ENCODE measurements at places on chromosomes 3 and 15.

DNA sequence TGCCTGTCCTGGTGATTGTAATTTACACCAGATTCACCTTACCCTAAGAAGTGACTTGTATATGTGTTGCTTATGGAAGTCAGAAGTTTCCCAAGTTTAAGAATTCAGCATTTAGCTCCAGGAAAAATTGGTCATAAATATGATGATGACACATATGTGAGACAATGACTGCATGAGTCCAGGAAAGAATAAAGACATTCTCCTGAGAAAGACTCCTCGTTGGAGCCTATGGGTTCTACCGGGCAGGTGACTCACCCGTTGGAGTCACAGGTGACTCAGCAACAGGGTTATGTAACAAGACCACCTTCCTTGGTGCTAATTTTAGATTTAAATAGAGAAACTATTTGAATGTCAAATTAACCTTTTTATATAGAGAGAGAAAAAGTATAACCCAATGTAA, 662.4 kb downstream of the FHIT start:
- H3K27me3 ChIP-seq: no peaks in the 10 kb centered on the region
- H3K27ac ChIP-seq: no peak overlapping the region
- no peak overlapping the region for H3K4me3 ChIP-seq
- H3K4me1 ChIP-seq: peaks cover 29% of the 10 kb centered on the region
- no peaks in the 10 kb centered on the region for H3K36me3 ChIP-seq
- DNase-seq: no peak

- no peak overlapping the region for H3K27ac ChIP-seq
- H3K4me1 ChIP-seq: no peaks in the 10 kb centered on the region
- H3K36me3 ChIP-seq: no peaks in the 10 kb centered on the region
- no peak overlapping the region for H3K4me3 ChIP-seq
Measured at GRCh38 chr15:53320816-53321215, 438.6 kb downstream of the WDR72 start.

GRCh38 chr15:69398491-69398891, 15.7 kb upstream of the KIF23 start:
- peaks cover 3% of the 10 kb centered on the region for H3K36me3 ChIP-seq
- DNase-seq: no peak
- H3K27ac ChIP-seq: no peak overlapping the region
- peaks cover 23% of the 10 kb centered on the region for H3K4me1 ChIP-seq
- no peak overlapping the region for H3K4me3 ChIP-seq

DNA sequence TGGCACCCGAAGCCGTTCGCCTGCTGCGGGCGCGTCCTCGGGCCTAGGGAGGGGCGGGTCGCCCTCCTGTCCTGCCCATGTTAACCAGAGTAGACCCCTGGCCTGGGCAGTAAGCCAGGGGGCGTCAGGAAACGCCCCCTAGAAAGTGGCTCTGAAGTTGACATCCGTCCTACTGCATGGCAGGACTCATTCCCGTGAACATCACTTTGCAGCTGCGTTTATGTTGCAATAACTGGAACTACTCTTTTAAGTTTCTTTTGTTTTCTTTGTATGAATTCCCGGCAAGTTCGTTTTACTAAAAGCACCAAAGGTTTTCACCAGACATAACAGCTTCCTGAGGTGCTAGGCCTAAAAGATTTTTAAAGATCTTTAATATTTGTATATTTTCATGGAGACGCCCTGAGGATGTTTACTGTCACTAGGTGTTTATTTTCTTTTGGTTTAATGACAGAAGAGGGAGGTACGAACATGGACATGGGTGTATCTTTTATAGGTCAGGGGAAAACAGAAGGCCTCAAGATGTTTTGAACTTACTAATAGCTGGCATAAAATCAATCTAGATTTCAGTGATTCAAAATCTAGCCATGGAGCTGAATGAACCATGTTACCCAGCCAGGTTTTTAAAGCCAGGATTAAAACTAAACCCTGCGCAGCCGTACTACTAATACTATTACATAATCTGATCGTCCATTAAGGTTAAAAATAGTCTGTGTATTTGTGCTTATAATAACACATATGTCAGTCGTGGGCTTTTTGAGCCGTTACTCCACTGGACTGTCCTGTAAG, 1.0 kb downstream of the C15orf61 start:
- DNase-seq: no peak
- peak overlapping the region; percentile 96 for H3K27ac ChIP-seq
- peaks cover under 1% of the 10 kb centered on the region for H3K36me3 ChIP-seq
- no peaks in the 10 kb centered on the region for H3K27me3 ChIP-seq
- H3K4me1 ChIP-seq: peaks cover 27% of the 10 kb centered on the region

- no peaks in the 10 kb centered on the region for H3K4me1 ChIP-seq
- H3K27me3 ChIP-seq: peaks cover 2% of the 10 kb centered on the region
- no peak for DNase-seq
- no peak overlapping the region for H3K27ac ChIP-seq
- no peak overlapping the region for H3K4me3 ChIP-seq
Measured at GRCh38 chr3:180362081-180362480, 239.9 kb upstream of the TTC14 start.

GRCh38 chr3:67507584-67507983, 146.8 kb downstream of the SUCLG2 start:
- no peak overlapping the region for H3K4me3 ChIP-seq
- DNase-seq: no peak
- H3K36me3 ChIP-seq: no peaks in the 10 kb centered on the region
- no peaks in the 10 kb centered on the region for H3K27me3 ChIP-seq
- no peaks in the 10 kb centered on the region for H3K4me1 ChIP-seq

- H3K27ac ChIP-seq: peak overlapping the region; percentile 97
- H3K27me3 ChIP-seq: no peaks in the 10 kb centered on the region
- H3K36me3 ChIP-seq: peaks cover 9% of the 10 kb centered on the region
- peak overlapping the region; percentile 93 for H3K4me3 ChIP-seq
- DNase-seq: no peak
Measured at GRCh38 chr3:49411535-49411967, 225 bp downstream of the RHOA start.

DNA sequence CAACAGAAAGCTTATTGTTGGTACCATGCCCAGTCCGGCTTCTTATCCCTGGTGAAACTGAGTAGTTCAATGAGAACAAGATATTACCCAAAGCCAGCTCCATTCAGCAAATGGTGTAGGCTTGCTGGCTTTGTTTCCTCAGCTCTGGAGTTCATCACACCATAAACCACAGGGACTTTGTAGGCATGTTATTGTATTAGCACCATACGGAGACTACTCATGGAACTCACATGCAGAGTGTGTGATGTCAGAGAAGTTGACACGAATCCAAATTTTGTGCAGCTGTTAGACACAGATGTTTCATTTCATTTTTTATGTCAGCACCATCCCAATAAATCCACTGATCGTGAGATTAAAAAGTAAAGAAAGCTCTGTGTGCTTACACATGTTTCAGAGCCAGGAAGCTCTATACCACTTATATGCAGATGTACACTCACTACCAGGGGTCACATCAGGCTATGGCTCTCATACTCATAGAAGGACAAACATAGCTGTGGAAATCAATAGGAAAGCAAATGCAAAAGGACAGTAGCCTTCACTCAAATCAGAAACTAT, 63.4 kb upstream of the LEKR1 start:
- no peak for DNase-seq
- no peak overlapping the region for H3K4me3 ChIP-seq
- peak overlapping the region; percentile 88 for H3K27ac ChIP-seq
- no peaks in the 10 kb centered on the region for H3K36me3 ChIP-seq

DNA sequence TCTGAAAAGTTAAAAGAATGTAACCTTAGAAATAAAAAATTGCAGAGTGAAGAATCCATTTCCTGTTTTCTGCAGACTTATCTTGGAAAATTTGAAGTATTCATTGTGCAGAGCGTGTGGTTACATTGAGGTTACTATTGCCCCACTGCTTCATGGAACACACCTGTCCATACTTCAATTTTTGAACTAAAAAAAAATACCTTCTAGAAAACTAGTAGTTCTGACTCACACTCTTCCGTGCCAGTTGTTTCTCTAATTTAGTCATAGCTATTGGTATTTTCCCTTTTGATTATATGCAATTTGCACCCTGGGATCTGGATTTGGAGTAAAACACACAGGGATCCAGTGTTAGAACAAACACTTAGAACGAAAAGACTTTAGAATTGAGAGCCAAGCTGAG, 111.8 kb upstream of the LYSMD4 start:
- peaks cover 14% of the 10 kb centered on the region for H3K4me1 ChIP-seq
- no peak for DNase-seq
- no peak overlapping the region for H3K27ac ChIP-seq
- peaks cover 1% of the 10 kb centered on the region for H3K36me3 ChIP-seq
- H3K27me3 ChIP-seq: no peaks in the 10 kb centered on the region

- peak overlapping the region; percentile 42 for H3K27ac ChIP-seq
- peaks cover 26% of the 10 kb centered on the region for H3K4me1 ChIP-seq
- no peak overlapping the region for H3K4me3 ChIP-seq
- H3K27me3 ChIP-seq: no peaks in the 10 kb centered on the region
- no peaks in the 10 kb centered on the region for H3K36me3 ChIP-seq
Measured at GRCh38 chr15:28984421-28985315, 98.9 kb downstream of the APBA2 start.

DNA sequence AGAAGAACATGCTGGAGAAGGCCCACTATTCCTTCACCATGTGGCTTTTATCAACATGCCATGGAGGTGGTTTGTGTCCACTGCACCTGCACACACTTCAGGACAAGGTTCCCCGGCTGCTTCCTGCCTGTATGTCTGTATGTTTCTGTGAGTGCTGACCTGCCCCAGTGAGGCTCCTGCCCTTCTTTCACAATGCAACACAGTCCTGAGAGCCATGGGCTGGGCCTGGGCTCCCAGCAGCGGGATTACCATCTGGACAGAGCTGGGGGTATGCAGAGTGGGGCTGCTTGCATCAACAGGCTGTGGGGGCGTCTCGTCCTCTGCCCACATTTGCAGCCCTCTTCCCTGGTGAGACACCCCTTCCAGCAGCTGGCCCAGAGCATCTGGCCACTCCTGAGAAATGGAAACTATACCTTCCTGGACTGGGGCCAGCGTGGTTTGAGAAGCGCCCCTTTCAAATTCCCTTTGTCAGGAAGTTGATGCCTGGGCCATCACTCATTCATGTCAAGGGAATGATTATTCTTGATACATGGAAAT, 29.3 kb upstream of the C15orf39 start:
- H3K36me3 ChIP-seq: peaks cover 1% of the 10 kb centered on the region
- peaks cover 43% of the 10 kb centered on the region for H3K4me1 ChIP-seq
- no peak overlapping the region for H3K4me3 ChIP-seq
- H3K27me3 ChIP-seq: peaks cover 4% of the 10 kb centered on the region

GRCh38 chr3:16828815-16829214, 55.9 kb upstream of the PLCL2 start:
- H3K36me3 ChIP-seq: no peaks in the 10 kb centered on the region
- no peak for DNase-seq
- H3K27ac ChIP-seq: no peak overlapping the region
- H3K4me1 ChIP-seq: no peaks in the 10 kb centered on the region
- H3K4me3 ChIP-seq: no peak overlapping the region
- H3K27me3 ChIP-seq: peaks cover 9% of the 10 kb centered on the region

DNA sequence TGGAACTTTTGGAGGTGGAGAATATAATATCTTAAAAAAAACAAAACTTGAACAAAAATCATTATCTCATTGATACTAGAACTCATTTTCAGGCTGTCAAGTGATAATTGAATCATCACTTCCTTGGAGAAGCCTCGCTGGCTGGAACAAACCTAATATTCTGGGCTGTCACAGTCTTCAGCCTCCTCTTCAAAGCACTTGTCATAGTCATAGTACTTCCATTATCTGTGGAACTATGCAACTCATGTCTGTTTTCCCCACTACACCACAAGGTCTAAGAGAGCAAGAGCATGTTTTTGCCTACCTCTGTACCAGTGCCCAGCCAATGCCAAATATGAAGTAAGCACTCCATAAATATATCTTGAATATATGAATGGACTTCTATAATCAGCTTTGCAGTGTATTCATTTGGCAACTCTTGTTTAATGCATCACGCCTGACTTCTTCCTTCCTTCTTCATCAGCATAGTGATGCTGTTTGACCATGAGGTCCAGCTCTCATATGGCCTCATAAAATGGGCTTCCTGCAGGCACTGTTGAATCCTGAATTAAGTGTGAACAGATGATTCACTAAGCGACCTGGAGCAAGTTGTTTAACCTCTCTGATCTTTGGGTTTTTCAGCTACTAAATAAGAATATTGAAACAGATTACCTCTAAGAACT, 86.6 kb upstream of the SNRK start:
- H3K4me1 ChIP-seq: no peaks in the 10 kb centered on the region
- no peak overlapping the region for H3K4me3 ChIP-seq
- DNase-seq: no peak
- H3K36me3 ChIP-seq: no peaks in the 10 kb centered on the region

DNA sequence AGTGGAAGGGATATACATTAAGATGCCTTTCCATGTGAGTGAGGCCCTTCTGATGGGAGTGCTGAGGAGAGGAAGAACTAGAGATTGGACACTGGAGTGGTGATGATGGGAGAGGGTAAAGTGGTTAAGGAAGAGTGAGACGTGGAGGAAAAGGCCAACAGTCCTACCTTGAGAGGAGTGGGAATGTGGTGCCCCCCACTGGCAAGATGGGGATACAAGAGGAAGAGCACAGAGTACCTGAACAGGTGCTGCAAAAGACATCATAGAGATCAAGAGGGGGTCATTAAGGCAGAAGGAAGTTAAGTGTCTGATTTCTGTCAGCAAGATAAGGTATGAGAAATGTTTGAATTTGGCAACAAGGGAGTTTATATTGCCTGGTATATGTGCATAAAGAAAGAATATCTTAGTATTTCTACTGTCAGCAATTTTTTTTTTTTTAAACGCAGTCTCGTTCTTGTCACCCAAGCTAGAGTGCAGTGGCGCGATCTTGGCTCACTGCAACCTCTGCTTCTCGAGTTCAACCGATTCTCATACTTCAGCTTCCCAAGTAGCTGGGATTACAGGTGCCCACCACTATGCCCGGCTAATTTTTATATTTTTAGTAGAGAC, 34.0 kb downstream of the ARIH2 start:
- peaks cover 9% of the 10 kb centered on the region for H3K36me3 ChIP-seq
- H3K4me1 ChIP-seq: peaks cover 23% of the 10 kb centered on the region
- no peak for DNase-seq
- H3K27ac ChIP-seq: peak overlapping the region; percentile 53
- H3K27me3 ChIP-seq: no peaks in the 10 kb centered on the region

- peaks cover 32% of the 10 kb centered on the region for H3K4me1 ChIP-seq
Measured at GRCh38 chr3:14474363-14475081, 65.6 kb downstream of the GRIP2 start.

DNA sequence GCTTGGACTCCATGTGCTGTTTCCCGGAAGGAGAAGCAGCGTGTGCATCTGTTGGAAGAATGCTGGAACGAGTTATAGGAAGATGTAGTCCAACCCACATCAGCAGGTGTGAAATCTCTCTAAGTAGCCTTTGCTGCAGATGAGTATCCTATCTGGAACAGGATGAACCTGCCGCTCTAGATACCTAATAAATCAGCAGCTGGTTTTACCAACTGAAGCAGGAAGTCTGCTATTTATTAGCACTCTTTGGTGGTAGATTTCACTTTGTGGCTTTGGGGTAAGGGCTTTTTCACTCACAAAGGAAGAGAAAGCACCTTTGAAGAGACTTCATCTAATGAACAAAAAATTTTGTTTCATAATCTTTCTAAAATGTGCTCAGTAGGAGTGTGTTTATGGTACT, 66.4 kb downstream of the DCUN1D1 start:
- H3K36me3 ChIP-seq: peaks cover 5% of the 10 kb centered on the region
- H3K4me1 ChIP-seq: no peaks in the 10 kb centered on the region

All from chondrocyte (in vitro differentiated cells).